ENCODE measurements at places on chromosomes 1 and 21.

GRCh38 chr1:23198373-23198772 lies 18.9 kb downstream of the HTR1D start:
- DNase-seq = no peak

- no peak for DNase-seq
These were observed 170.9 kb downstream of the ZBTB18 start for GRCh38 chr1:244221991-244222390.

GRCh38 chr1:11704194-11704529 lies 12.7 kb downstream of the DRAXIN start:
- DNase-seq = no peak

GRCh38 chr1:95169548-95169947 lies 52.4 kb downstream of the TLCD4 start:
- no peak for DNase-seq

- DNase-seq = no peak
These were observed 151.4 kb upstream of the C1orf105 start for GRCh38 chr1:172269084-172269483.

DNA sequence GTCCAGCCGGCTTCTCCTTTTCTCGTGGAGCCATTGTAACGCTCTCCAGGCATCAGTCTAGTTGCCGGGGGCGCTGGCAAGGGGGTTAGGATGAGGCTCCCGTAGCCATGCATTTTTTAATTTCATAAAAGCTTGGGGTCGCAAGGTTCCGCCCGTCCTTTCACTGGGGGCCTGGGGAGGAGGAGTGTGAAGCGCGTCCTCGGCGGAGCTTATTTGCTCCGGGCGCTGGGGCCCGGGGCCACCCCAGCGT lies 1.6 kb downstream of the ADGRL2 start:
- DNase-seq = no peak

- no peak for DNase-seq
These were observed 81.6 kb upstream of the KCNE2 start for GRCh38 chr21:34282223-34282622.
